ENCODE measurements at places on chromosomes 5 and 9.

DNA sequence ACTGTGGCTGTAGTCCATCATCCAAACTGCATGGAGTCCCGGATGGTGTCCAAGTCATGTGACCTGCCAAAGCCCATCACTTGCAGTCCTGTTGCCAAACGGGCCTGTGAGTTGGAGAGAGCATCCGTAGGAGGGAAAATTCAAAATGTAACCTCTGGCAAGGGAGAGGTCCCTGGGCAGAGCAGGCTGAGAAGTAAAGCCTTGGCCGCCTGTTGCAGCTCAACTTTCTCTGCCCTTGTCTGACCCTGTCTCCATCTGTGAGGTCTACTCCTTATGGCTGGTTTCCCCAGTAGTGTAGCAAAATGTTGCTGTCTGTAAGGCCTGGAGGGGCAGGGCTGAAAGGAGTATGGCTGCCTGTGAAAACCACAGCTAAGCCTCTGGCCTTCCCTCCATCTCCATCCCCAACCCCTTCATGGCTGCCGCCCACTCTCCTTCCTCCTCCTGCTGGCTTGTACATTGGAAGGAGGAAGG is 163.5 kb downstream of the SEMA6A start:
- no peak for DNase-seq

GRCh38 chr5:138833080-138833479 is 42.1 kb downstream of the LRRTM2 start:
- no peak for DNase-seq

GRCh38 chr5:168972731-168973130 is 328.2 kb downstream of the SLIT3 start:
- no peak for DNase-seq

DNA sequence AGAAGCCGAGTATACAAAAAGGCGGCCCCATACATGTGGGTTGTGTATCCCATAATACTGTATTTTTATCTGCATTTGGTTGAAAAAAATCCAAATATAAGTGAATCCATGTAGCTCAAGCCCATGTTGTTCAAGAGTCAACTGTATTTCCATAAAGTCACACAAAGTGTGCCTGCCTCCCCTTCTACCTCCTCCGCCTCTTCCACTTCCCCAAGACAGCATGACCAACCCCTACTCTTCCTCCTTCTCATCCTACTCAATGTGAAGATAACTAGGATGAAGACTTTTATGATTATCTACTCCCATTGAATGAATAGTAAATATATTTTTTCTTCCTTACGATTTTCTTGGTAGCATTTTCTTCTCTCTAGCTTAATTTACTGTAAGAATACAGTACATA is 92.7 kb downstream of the RFX3 start:
- no peak for DNase-seq

DNA sequence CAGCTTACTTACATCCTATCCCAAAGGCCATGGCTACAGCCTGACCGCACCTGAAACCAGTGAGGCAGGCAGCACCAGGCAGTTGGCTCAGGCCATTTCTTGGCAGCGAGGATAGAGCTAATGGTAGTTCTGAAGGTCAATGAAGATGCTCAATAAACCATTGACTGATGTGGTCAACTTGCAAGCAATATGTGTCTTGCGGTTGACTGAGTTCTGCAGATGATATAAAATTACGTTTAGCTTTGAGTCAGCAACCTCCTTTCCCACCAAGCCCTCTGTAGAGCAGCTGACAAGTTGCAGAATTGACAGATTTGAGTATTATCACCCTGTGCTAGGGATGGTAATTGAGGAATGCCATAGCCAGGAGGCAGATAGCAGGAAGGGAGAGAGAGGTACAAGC is 189.0 kb upstream of the PUM3 start:
- no peak for DNase-seq

GRCh38 chr9:123109540-123110279 is 76.2 kb downstream of the GPR21 start:
- no peak for DNase-seq

DNA sequence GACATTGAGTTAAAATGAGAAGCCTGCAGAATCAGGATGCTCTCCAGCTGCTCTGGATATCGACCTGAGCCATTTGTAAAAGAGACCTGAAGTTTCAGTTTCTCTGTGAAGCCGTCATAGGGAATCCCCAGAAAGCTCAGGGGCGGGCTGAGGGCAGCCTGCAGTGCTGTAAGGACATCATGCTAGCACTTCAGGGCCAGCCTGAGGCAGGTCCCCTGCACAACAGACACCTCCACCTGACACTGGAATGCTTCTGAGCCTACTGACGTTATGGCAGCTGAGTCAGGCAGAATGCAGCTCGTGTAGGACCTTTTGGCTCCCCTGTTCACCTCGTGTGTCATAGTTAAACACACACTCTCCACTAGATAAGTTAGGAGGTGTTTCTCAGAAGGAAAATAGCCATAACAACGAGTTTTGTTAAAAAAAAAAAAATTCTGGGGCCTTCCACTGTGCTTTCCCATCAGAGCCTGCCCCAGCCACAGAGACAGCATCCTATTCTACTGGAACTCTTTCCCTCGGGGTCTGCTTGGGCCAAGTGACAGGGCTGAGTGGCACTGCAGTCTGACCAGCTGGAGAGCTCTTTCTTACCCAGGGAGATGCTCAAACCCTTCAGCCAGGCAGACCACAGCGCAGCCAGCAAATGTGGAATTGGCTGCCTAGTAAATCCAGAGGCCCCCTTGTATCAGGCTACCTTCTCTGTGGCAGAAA is 354.9 kb downstream of the DIRAS2 start:
- DNase-seq, result peak; percentile 32

- no peak for DNase-seq
Measured at GRCh38 chr9:86665416-86665815, 281.9 kb downstream of the GAS1 start.

DNA sequence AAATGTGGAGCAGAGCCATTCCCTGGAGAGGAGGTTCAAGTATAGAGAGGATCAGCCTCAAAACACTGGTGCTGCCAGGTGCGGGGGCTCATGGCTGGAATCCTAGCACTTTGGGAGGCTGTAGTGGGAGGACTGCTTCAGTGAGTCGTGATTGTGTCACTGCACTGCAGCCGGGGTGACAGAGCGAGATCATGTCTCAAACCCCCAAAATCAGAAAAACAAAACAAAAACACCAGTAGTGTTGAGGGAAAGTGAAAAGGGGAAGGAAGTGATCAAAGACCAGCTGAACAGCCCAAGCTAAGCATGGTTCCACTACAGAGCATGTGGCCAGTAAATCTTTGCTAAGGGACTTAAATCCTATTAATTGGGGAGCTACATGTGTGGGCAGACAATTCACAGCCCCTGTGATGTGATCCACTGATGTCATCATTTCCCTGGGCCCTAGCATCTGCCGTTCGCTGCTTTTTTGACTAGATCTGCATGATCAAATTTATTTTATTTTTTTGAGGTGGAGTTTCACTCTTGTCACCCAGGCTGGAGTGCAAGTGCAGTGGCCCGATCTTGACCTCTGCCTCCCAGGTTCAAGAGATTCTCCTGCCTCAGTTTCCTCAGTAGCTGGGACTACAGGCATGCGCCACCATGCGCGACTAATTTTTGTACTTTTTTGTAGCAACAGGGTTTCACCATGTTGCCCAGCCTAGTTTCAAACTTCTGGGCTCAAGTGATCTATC is 2.7 kb upstream of the PCBD2 start:
- DNase-seq, result no peak

DNA sequence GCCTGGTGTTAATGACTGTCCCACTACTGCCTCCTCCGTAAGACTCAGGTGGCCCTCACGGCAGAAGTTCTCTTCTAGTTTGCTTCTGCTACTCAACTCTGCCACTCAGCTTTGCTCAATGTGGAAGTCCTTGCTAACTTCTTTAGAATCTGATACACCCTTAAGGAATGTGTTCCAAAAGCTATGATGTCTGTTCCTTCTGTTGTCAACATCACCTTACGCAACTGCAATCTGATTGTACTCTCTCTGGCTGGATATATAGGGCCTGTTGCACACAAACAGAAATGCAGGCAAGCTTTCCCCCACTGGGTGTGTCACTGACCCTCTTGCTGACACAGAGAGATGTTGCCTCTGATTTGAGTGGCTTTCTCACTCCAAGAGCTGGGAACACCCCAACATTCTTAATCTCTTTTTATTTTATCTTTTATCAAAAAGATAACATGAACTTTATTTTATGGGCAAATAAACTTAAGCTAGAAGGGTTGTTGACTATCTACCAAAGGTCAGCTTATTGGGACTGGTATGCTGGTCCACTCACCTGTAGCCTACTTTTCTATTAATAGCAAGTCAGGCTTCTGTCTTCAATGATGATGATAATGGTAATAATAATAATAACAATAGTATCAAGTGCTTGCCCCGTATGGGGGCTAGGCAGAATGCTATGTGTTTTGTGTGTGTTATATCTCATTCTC is 25.2 kb downstream of the TMEM252 start:
- DNase-seq, result no peak

DNA sequence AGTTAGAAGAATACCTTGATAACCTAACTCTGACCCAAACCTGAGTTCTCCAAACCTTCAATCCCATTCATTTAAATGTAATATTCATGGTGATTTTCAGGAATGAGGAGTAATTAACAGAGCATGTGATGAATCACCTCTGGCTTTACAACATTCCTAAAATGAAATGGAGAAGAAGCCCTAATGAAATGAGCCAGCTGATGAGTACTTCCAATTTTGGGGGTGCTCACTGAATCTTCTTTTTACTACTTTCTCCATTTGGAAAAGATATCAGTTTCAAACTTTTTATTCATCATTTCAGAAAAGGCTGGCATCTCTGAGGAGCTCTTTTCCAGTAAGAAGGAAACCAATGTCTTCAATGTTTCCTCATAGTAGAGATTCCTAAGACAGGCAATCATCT is 2.9 kb upstream of the SPINK5 start:
- no peak for DNase-seq

GRCh38 chr5:129125819-129126218 is 31.3 kb downstream of the ISOC1 start:
- no peak for DNase-seq

- no peak for DNase-seq
Measured at GRCh38 chr5:142655339-142656267, 30.3 kb downstream of the FGF1 start.

- no peak for DNase-seq
Measured at GRCh38 chr5:115838885-115839518, 2.4 kb downstream of the ATG12 start.

- DNase-seq, result peak; percentile 91
Measured at GRCh38 chr5:151581812-151582583, 9.1 kb downstream of the FAT2 start.

GRCh38 chr9:33065157-33066076 is 11.1 kb downstream of the SMU1 start:
- no peak for DNase-seq

- no peak for DNase-seq
Measured at GRCh38 chr9:131717719-131718460, 22.0 kb downstream of the RAPGEF1 start.

DNA sequence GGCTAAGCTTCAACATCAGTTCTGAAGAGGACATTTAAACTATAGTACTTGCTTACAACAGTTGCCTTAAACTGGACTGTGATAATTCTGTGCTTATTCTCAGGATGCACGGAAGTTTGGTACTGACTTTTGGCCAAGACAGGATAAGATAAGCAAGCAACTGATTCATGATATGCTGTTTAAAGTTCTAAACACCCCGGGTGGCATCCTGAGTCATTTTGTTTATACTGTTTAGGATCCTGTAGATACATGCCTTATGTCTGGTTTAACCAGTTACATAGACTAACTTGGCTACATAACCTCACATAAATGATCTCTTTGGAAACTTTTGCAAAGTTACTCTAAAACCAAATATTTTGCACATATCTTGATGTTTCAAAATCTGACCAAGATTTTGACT is 95.9 kb downstream of the CDH9 start:
- peak; percentile 72 for DNase-seq

DNA sequence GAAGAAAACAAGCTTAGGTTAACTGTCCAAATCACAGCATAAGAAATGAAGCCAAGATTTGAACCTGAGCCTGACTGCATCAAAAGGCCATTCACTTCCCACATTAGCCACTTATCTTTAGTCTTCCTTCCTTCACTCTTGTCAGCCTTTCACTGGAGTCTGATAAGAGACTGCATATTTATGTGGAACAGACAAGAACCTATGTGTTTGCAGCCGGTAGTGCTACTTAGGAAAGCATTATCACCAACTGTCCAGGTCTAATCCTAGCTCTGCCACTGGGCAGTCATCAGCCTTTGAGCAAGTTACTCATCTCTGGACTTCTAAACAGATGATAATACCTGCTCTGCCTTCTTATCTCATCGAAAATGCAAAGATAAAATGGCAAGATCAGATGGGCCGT is 12.1 kb upstream of the ATP6V0E1 start:
- DNase-seq, result no peak

DNA sequence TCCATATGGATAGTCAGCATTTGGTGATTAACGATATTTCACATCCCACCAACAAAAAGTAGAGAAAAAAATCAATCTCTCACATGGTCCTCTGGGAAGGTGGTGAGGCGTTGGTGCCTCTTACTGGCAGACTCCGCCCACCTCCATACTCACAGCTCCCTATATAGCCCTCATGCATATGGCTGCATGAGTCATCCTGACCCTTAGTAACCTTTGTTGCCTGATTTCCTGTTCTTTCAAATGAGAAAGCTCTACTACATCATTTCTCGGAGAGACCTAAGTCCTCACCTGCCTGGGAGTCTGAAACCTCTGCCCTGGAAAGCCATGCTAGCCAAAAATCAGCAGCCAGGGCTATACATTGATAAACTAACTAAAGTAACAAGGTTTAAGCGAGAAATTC is 33.3 kb upstream of the ABCA1 start:
- peak; percentile 88 for DNase-seq

GRCh38 chr9:131733541-131734061 is 6.3 kb downstream of the RAPGEF1 start:
- DNase-seq, result peak; percentile 97

GRCh38 chr9:16319646-16320045 is 550.8 kb downstream of the BNC2 start:
- DNase-seq, result no peak

GRCh38 chr9:35110327-35110761 is 5.3 kb downstream of the ATOSB start:
- peak; percentile 49 for DNase-seq

DNA sequence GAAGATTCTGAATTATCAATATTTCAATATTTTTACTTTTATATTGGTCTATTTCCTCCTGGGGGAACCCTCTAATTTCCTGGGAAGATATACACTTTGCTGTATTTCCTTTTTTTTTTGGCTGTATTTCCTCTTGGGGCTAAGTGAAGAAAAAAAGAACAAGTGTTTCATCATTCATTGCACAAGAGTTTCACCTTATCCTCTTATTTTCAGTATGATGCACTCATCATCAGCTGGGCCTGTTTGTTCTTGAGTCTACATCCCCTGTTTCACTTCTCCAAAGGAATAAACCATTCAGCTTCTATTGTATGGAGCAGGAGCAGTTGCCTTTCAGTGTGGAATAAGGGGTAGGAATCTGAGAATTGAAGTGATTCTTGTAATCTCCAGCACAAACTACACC is 210.8 kb downstream of the FAM170A start:
- DNase-seq, result peak; percentile 7

DNA sequence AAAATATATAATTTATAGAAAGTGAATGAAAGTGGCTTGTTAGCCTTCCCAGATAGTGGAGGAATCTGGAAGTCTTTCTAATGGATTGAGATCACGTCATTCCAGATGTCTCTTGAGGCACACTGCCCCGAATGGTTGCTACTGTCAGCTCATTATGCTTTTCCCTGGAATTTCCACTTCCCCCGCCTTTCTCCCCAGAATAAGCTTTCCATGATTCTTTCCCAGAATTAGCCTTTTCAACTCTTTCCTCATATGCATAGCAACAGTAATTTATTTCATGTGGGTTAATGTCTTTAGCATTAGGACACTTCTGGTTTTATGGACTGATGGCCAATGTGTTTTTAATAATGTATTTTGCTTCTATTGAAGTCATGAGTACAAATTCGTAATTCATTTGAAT is 81.5 kb downstream of the PALM2AKAP2 start:
- no peak for DNase-seq
